ENCODE measurements at places on chromosomes 2 and 18.
A peak's percentile ranks its signal among the peaks of the same experiment; 100 is the strongest.

- DNase-seq: no peak
Observed at GRCh38 chr2:200431996-200432705, 77.7 kb downstream of the KCTD18 start.

DNA sequence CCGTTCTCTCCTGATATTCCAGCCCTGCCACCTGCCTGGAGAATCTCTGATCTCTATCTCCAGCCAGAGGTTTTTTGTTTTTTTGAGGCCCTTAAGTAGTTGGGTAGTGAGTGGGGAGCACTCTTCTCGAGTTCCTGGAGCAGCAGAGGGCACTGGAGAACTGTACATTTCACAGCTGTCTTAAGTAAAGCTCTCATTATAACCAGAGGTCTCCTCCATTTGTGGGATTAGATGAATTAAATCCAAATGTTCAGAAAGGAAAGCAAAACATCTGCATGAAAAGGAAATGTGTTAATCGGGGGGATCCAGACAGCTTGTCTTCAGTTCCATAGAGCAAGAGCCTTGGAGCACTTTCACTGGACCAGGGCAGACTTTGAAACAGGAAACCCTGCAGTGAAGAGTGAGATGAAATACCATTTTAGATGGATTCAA is 32.8 kb downstream of the AOX1 start:
- DNase-seq: peak; percentile 10

DNA sequence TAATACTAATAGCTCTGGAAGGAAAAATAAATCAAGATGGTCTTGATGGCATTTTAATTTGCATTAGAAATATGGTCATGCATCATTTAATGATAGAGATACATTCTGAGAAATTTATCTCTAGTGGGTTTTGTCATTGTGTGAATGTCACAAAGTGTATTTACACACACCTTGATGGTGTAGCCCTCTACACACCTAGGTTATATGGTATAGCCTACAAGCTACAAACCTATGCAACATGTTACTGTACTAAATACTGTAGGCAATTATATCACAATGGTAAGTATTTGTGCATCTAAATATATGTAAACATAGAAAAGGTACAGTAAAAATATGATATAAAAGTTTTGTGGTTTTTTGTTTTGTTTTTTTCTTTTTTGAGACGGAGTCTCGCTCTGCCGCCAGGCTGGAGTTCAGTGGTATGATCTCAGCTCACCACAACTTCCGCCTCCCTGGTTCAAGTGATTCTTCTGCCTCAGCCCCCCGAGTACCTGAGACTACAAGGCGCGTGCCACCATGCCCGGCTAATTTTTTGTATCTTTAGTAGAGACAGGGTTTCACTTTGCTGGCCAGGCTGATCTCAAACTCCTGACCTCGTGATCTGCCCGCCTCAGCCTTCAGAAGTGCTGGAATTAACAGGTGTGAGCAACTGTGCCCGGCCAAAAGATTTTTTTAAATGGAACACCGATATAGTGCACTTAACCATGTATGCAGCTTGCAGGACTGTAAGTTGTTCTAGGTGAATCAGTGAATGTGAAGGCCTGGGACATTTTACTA is 83.7 kb upstream of the UBXN4 start:
- DNase-seq: no peak

DNA sequence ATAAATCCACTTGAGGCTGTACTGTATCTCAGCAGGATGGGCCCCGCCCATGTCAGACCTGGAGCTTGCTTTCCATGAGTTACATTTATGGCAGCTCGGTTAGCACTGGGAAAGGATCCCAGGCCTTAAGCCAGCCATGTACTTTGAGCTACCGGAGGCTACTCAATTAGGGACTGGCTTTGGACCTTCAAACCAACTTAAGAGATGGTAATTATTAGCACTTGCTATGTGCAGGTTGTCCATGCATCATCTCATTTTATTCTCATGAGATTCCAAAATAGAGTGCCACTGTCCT is 64.4 kb downstream of the ACTR2 start:
- DNase-seq: no peak

DNA sequence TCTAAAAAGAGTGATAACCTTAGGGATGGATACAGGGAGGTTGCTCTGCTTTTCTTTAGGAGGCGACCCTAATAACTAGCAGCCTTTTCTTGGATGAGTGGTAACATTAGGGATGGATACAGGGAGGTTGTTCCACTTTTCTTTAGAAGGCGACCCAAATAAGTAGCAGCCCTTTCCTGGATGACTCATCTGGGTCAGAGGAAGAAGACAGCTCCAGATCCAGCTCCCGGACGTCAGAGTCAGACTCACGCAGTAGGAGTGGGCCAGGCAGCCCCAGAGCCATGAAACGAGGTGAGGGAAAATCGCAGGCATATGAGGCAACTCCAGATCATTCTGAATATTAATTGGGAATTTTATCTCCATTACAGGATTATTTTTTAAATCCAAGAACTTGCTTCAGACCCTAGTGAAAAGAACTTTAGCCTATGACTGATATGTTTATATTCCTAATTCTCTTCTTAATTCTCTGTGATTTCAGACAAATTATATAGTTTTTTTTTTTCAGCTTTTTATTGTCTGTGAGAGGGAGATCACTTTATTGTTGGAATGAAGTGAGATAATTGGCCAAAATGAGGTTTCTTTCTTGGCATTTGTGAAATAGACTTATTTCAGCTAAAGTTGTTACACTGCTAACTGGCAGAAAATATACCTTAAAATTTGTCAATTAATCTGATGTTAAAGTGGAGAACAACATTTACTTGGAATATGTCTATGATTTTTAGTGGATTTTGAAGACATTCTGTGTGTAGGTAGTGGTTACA is 31.2 kb upstream of the C1GALT1C1L start:
- no peak for DNase-seq

DNA sequence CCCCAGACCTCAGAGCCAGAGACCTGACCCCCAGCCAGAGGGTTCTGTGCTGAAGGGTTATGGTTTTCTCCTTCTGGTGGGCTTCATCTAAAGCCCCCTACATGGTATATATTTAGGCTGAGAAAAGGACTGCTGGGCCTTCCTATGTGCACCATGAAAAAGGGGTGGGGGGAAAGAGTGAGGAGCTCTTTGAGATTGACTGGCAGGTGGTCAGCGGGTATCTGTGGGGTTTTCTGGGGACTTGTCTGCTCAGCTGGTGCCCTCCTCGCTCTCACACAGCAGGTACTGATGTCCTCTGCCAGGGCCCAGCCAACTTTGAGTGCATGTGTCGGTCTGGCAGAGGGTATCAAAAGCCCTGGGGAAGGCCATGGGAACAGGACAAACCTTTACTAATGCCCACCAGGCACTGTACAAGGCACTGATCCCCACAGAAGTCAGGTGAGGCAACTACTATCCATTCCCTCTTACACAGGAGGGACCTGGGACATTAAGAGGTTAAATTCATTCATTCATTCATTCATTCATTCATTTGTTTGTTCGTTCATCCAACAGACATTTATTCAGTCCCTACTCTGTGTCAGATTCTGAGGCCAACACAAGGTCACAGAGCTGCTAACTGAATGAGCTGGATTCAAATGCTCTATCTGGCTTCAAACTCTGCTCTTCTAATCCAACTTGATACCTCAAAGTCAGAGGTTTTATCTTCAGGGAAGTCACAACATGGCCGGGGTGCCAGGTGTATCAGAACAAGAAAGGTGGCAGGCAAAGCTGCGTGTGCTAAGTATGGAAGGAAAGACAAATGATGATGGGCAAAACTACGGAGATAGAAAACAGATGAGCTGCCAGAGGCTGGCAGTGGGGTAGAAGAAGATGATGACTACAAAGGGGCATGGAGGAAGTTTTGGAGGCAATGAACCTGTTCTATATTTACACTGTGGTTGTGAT is 44.6 kb downstream of the REEP1 start:
- DNase-seq: no peak

DNA sequence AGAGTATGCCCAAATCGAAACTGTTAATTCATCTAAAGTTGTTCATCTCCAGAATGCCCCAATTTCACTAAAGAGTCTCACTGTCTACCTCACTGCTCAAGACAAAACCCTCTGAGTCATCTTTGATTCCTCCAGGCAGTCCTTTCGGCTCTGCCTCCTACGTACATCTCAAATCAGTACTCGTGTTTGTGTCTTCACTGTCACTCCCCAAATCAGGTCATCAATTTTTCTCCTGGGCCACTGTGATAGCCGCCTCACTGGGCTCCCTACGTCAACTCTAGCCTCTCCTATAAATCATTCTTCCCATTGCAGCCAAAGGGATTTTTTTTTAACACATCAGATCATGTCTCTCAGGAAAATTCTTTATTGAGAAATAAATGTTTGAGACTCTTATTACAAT is 42.1 kb upstream of the TTC39C start:
- no peak for DNase-seq

GRCh38 chr2:80815259-80815658 is 510.7 kb upstream of the LRRTM1 start:
- no peak for DNase-seq

- DNase-seq: no peak
Observed at GRCh38 chr2:231522418-231523180, 7.6 kb downstream of the NMUR1 start.

Data from erythroblast (primary cell).